Lung (tissue), 17 donors: ENCODE measurements at places on chromosomes 1 and 21.

DNA sequence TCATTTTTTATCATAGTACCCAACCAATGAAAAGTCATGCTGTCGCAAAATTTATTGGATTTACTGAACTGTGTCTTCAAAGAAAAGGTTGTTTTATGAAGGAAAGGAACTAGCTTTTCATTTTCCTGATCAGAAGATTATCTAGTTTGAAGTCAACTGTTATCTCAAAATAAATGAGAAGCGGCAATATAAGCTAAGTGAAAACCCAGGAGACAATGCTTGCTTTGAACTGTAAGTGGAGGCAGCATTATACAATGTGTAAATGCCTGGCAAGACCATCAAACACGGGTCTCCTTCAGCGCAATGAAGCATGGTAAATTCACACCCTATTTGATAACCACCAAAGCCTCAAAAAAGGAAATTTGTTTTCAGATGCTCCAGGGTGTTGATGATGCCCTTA is 134.4 kb upstream of the PTBP2 start:
- no peak for DNase-seq

DNA sequence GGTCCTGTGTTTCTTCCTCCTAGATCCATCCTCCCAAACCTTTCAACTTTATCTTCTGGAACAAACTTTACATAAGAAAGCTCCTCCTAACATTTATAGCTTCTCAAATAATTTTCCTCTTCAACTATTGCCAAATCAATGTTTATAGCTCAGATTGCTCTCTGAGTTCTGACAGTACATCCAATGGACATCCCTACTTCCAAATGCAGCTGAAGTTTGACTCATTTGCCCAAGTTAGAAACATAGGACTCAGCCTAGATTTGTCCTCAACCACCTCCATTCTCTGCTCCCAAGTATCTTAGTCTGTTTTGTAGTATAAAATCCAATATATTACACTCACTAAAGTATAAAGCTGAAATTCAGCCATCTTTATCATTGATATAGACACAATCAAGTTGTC is 62.6 kb downstream of the ALG14 start:
- no peak for DNase-seq

DNA sequence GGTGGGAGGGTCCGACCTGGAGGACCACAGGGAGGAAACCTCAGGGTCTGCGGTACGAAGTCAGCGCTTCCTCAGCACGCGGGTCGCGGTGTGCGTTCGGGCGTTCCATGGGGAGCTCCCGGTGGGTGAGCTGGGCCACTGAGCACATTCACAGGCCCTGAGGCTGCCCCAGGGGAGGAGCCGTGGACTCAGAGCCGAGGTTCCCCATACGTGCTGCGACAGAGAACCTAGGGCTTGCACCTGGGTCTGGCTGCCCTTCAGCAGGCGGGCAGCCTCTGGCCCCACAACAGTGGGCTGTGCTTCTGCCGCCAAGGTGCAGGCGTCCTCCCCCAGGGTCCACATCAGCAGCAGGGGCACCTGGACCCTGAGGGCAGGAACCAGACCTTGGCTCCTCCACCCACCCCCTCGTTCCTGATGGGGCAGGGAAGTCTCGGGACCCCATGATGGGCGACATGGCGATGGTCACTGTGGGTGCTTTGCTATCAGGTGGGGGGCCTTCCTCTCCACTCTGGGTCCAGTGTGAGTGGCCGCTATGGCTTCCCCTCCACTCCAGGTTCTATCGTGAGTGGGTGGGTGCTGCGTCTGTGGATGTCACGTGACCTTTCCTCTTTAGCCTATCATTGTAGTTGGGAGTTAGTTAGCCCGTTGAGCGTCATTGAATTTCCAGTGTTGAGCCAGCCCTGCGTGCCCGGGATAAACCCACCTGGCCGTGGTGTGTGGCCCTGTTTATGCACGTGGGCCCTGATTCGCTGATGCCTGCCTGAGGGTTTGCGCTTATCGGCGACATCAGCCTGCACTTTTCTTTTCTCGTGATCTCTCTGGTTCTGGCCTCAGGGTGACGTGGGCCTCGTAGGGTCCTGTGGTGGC is 27.9 kb downstream of the FTCD start:
- DNase-seq = no peak

- no peak for DNase-seq
These were observed 265.6 kb downstream of the PBX1 start for GRCh38 chr1:164824542-164824941.

DNA sequence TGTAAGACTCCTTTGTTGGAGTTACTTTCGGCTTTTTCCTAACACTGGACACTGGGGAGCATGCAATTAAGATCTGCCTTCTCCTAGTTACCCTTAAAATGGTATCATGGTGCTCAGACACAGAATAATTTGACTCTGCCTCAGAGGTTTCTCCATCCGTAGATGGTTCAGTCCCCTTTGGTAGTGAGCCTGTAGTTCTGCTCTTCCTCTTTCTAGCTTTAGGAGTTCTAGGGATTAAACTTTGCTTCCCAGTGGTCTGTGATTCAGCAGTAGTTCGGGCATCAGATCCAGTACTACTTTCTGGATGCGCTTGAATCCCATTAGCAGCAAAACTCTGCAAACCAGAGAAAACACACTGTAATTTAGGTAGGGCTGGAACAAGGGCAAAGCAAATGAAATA is 1.5 kb downstream of the DNTTIP2 start:
- DNase-seq = no peak
